Vagina (tissue), 2 donors: ENCODE measurements at places on chromosomes 4 and X.

DNA sequence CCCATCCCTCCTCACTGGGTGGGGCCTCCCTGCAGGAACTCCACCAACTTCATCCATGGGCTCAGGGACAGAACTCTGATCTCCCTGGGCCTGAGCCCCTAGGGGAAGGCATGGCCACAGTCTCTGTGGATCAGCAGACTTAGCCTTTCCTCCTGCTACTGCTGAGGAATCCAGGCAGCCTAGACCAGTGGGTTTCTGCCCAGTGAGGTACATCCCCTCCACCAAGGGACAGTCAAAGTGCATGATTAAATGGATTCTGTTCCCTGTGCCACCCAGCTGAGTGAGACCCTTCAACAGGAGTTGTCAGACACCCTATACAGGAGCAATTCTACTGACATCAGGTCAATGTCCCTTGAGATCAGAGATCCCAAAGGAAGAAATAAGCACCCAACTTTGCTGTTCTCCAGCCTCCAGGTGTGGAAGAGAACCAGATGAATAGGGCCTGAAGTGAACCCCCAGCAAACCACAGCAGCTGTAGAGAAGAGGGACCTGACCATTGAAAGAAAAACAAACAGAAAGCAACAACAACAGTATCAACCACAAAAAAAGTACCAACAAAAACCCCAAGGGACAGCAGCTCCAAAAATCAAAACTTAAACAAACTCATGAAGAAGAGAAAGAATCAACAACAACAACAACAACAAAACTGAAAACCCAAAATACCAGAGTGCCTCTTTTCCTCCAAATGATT is 84.8 kb downstream of the CHIC1 start:
- no peak for DNase-seq

- no peak for DNase-seq
Observed at GRCh38 chrX:134936542-134936941, 54.2 kb upstream of the SMIM10 start.

- no peak for DNase-seq
Observed at GRCh38 chrX:68732906-68733493, 85.5 kb downstream of the STARD8 start.

DNA sequence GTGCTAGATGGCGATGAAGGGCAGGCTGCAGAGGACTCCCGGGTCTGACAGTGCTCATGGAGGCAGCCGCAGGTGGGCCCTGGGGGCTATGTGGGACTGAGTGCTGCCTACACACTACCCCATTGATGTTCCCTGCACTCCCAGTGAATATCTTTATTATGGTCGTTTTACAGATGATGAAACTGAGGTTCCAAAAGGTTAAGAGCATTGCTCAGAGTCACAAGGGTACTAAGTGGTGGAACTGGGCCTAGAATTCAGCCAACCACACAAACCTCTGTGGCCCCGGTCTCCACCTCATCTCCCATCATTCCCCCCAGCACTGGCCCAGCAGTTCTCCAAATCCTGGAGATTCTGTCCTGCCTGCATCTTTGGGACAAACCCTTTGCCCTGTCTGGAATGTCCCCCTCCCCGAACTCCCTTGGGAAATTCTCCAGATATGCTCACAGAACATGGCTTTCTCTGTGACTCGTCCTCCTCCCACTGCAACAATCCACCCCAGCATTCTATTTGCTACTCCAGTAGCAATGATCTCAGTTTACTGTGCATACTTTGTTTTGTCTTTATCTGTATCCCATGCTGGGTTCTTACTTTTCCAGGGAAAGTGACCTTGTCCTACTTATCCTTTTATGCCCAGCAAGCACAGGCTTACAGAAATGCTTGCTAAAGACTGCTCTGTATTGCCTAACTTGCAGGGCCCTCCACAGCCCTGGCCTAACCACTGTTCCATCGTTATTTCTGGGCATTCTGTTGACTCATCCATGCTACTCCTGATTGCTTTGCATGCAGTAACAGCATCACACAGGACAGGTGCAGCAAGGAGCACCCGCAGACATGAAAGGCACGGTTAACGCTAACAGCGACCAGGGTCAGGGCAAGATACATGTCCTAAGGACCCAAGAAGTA is 14.0 kb downstream of the PNMA6F start:
- DNase-seq: peak; percentile 55

- DNase-seq: no peak
Observed at GRCh38 chr4:87188048-87188447, 32.4 kb downstream of the KLHL8 start.

- DNase-seq: no peak
Observed at GRCh38 chr4:156553659-156554058, 417.9 kb downstream of the PDGFC start.

DNA sequence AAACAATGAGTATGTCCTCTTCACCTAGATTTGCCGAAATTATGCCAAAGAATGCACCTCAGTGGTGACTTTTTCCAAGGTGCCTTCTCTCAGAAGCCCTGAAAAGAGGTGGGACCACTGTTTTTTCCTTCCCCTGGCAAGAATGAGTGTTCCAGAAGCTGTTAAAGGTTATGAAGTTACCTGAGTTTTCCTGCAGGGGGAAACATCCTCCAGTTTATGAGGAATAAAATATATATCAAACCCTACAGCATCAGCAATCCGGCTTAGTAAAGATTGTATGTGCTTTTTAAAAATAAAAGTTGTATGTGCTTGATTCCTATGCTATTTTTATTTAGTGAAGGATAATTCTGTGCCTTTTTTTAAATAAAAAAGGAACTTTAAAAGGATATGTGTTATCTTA is 73.3 kb downstream of the RBM46 start:
- no peak for DNase-seq

- no peak for DNase-seq
Observed at GRCh38 chr4:74540193-74540592, 95.3 kb downstream of the AREG start.

DNA sequence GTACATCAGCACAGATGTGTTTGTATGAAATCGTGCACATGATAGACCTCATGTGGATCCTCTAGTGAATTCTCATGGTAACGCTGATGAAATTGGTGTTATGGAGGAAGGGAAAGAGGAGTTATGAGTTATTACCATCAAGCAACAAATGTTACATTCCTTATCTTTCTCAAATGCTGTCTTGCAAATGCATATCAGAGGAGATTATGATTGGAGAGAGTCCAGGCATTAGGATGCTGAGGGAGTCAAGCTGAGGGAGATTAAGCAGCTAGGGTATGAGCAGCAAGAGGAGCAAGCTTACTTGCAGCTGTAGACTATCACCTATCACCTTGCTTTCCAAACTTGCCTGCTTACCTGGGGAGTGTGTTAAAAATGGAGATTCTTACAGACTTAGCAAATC is 36.8 kb upstream of the SFRP2 start:
- DNase-seq: no peak

GRCh38 chrX:49059681-49060085 is 884 bp downstream of the CCDC120 start:
- no peak for DNase-seq

DNA sequence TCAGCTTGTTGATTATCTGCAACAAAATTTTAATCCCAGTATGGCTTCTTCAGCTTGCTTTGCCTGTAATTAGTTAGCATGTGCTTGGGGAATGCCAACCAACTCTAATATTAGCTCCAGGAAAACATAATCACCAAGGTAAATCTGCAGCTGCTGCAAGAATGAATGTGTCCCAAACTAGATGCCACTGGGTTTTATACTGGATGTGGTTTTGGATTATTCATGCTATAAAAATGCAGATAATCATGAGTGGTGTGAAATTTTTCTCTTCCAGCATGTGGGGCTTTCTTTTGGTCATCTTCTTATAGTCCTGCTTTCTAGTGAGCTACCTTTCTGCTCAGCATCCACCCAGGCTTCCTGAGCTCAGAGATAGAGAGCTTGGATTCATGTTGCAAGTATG is 295.9 kb upstream of the CASK start:
- no peak for DNase-seq

GRCh38 chr4:39714166-39714565 is 16.2 kb downstream of the UBE2K start:
- no peak for DNase-seq

- DNase-seq: no peak
Observed at GRCh38 chr4:13544606-13545393, 492 bp upstream of the NKX3-2 start.

GRCh38 chr4:186981161-186981560 is 257.5 kb upstream of the FAT1 start:
- no peak for DNase-seq

GRCh38 chr4:1226144-1226481 is 22.8 kb downstream of the CTBP1 start:
- DNase-seq: no peak

- DNase-seq: no peak
Observed at GRCh38 chr4:145199051-145199716, 18.8 kb upstream of the OTUD4 start.

DNA sequence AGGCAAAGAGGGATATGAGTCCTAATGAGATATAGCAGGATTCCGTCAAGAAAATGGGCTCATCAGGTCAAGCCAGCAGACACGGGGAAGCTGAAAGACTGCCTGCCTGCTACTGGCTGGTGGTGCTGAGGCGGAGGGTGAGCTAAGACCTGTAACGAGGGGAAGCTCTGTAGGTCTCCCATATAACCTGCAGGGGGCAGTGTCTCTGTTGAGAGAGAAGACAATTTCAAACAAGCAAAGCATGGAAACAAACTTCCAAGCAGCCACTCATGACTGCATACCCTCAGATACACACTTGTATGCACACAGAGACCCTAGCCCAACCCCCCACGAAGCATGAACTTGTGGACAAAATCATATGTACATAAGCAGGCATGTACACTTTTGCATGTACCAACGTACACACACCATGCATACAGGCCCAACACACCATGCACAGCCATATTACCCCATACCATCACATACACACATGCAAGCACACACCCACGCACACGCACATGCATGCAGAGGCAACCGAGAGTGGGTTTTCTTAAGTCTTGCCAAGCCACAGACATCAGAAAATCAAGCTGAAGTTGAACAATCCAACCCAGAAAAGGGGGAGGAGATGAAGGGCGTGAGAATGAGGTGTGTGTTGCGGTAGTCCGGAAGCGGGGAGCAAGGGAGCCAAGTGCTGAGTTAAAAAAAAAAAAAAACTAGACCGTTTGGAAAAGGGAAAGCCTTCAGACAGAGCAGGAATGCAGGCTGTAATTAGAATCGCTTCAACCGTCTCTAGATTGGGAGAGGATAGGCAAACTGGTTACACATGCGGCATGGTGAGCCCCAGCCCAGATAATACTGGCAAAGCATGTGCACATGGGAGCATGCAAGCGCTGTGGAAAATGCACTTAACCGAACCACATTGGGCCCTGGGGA is 71.0 kb downstream of the PJA1 start:
- no peak for DNase-seq

GRCh38 chr4:88458104-88458740 is 1.3 kb downstream of the HERC5 start:
- DNase-seq: no peak

GRCh38 chr4:90241008-90241407 is 113.8 kb downstream of the CCSER1 start:
- DNase-seq: no peak

DNA sequence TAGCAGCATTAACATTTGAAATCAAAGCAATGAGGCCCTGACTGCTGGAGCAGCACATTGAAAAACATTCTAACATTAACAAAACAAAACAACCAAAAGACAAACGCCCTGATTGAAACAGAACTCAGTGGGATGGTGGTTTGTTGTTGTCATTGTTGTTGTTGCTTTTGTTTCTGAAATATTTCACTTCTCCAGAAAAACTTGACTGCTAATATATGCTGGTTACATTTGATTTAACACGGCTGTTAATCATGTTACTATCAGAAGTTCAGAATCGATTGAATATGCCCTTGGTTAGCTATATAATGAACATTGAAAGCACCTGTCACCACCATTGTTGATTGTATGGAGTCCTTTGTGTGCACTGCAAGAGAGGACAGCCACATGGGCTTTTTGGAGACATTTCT is 790.4 kb upstream of the GALNTL6 start:
- DNase-seq: no peak

- DNase-seq: no peak
Observed at GRCh38 chrX:49192722-49193328, 6.7 kb upstream of the PRICKLE3 start.

DNA sequence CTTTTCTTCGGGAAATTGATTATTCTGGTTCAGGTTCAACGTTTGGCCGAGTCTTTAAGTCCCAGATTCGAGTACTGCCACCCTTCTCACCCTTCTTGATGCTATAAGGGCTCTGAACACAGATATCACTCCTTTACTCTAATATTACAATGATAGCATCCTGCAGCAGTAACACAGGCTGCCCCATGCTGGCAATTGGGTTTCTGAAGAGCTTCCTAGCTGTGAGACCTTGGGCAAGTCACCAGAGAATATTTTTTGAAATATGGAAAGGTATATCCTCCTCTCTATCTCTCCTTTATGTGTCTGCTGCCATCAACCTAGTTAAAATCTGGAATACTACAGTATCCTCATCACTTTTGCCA is 297 bp upstream of the MTMR8 start:
- no peak for DNase-seq

- DNase-seq: no peak
Observed at GRCh38 chrX:79288733-79289132, 78.4 kb downstream of the ITM2A start.

GRCh38 chrX:331151-331824 is 12.7 kb upstream of the GTPBP6 start:
- no peak for DNase-seq

DNA sequence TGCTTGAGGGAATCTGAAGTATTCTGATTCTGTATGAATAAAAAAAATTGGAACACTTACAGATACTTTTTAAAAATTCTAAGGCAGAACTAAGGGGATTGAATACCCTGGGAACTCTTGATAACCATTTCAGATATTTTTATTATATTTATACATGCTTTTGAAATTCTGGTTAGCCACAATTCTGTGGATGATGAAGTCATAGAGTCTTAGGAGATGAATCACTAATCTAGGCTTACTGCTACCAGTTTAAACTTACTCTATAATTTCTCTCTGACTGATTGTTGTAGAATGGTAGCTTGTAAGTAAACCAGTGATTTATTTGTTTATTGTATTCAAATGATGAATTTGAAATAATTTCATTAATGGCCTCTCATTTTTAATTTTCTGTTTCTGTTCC is 11.4 kb upstream of the SLAIN2 start:
- no peak for DNase-seq

- DNase-seq: peak; percentile 71
Observed at GRCh38 chr4:7390336-7390735, 44.4 kb downstream of the PSAPL1 start.

DNA sequence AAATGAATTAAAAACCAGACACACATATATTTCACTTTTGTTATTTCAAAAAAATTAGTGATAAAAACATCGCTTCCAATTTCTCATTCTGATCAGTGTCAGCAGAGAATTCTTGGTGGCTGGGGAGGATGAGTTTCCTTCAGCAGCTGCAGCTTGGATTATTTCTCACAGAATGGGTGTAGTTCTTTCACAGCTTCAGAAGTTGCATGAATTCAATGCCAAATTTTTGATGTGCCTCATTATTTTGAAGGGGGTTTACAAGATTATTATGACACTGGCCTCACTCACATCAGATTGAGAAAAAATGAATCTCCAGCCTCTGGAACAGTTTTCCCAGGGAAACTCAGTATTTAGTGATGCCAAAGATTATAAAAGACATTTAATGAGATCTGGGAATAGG is 184.9 kb upstream of the WDFY3 start:
- no peak for DNase-seq
